ENCODE measurements at places on chromosomes 7 and 10.
A peak's percentile ranks its signal among the peaks of the same experiment; 100 is the strongest.

DNA sequence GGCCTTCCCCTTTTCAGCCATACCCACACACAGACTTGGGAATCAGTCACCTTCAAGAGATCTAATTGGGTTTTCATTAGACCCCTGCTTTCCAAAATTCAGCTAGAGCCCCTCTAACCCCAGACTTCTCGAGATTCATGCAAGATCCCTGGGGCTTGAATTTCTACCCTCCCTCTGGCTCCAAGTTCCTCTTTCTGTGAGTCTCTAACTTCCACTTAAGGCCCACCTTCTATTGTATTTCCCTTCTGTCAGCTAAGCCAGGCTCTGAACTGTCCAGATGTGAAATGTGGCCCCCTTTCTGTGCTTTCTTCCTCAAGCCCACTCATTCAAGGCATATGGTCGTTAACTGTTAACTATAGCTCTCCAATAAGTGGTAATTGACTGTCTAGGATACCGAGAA is 132.2 kb downstream of the ZNF365 start:
- DNase-seq: no peak

- no peak for DNase-seq
These were observed 219.7 kb upstream of the ADARB2 start for GRCh38 chr10:1957057-1957456.

GRCh38 chr10:100311298-100311697 is 18.7 kb downstream of the PKD2L1 start:
- no peak for DNase-seq

DNA sequence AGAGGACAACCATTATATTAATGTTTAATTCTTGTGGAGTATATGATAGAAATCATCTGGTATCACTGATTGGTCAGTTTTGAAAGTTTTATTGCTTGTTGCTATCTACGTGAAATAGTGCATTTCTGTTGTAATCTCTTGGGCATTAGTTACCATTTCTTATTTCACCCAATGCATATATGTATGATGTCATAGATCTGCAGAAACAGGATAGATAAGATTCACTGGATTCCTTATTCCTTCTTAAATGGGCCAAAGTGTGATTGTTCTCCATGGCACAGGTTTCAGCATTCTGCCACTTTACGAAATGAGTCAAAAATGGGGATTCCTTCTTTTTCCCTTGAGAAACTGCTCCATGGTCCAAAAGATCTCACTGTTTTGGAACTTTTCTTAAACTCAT is 56.6 kb downstream of the VTI1A start:
- DNase-seq: no peak

DNA sequence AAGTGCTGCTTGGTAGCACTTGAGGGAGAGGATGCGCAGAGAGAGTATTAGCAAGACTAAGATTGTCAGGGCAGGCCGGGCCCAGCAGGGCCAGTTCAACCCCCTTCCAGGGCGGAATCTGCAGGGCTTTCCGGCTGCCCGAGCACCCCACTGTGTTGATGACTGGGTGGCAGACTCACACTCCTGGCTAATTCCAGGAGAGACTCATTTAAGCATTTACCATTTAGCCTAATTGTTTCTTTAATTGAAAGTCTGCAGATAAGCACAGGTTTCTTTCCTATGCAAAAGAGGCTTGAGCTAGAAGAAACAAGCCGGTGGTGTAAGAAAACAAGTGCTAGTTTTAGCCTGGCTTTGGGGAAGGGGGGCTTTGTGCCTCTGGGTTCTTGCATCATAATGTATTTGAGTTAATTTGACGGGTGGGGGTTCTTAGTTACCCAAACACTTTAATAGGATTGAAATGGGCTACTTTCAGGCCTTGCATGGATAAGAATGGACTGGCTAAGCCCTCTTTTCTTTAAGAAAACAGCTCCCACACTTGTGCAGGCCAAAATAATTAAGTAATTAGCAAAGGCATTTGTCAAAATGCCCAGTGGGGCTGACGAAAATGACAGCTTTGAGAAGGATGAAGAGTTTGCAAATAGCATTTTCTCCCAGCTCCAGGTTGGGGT is 201.3 kb downstream of the MYOF start:
- DNase-seq: no peak

DNA sequence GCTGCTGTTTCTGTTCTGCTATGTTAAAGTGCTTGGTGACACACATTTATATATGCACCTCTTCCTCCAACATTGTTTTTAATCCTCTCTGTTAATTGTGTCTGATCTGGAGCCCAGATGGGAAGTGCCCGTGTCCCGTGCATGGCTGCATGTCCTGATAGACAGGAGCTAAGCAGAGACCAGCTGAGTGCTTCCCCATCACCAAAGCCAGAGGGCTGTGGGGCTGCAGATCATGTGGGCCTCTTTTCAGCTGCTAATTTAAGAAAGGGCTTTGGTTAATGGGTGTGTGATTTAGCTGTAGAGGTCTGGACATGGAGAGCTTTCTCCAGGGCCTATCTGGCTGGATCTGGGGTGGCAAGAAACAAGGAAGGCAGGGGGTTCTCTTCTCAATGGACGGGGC is 96.5 kb upstream of the NPS start:
- no peak for DNase-seq

- no peak for DNase-seq
These were observed 2.2 kb downstream of the PDCD4 start for GRCh38 chr10:110873951-110874350.

DNA sequence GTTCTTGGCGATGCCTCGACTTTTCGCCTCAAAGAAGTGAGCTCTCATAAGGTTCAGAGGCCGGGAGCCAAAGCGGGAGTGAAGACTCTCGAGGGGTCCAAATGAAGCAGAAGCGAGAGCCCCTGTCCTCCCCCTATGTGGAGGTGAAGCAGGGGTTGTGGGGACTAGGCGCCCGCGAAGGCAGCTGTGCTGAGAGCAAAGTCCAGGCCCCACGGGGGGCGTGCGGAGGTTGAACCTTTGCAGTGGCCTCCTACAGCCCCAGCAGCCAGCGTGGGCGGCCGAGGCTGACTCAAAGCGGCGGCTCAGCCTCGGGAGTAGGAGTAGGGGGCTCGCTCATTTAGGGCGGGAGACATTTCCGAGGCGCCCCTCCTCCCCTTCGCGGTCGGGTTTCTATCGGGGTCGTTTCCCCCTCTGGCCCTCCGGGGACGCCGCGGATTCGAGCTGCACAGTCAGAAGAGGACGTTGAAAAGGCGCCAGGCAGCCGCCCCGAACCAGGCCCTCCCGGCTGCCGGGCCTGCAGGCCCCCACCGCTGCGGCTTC is 553 bp upstream of the ADD3 start:
- DNase-seq: peak; percentile 45

GRCh38 chr10:74771054-74771453 is 55.3 kb upstream of the KAT6B start:
- no peak for DNase-seq

- no peak for DNase-seq
These were observed 56.5 kb upstream of the PAPSS2 start for GRCh38 chr10:87603196-87603595.

- no peak for DNase-seq
These were observed 99.4 kb downstream of the PARD3 start for GRCh38 chr10:34715511-34716187.

GRCh38 chr10:47060356-47060755 is 149.1 kb downstream of the PTPN20 start:
- no peak for DNase-seq

DNA sequence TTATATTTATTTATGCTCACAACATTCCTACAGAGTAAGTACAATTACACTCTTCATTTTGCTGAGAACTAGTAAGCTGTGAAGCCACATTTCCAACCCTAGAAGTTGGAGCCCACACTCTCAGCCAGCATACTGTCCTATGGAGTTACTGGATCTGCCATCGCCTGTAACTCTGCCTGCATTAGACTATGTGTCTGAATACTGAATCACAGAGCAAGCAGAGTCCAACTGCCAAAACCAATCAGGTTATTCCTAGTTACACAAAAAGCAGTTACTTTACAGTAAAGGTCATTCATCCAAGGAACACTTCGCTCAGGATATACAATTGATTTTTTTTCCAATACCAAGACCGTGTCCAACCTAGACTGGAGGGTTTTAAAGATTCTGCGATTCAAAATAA is 21.5 kb downstream of the CTAGE6 start:
- no peak for DNase-seq

DNA sequence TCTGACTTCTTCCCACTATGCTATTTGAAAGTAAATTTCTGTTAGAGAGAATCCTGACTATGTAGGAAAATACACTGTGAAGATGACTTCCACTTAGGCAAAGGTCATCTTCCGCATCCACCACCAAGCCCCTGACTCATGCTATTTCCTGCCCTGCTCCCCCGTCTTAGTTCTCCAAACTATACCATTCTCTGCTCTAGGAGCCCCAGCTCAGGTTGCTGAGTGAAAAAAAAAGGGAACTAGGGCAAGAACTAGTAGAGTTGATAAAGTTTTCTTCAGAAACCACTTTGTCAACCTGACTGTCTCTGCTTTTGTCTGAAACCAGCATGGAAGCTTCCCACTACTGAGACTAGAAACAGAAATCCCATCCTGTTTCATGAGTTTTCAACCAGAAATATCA is 96.9 kb downstream of the EVX1 start:
- no peak for DNase-seq

DNA sequence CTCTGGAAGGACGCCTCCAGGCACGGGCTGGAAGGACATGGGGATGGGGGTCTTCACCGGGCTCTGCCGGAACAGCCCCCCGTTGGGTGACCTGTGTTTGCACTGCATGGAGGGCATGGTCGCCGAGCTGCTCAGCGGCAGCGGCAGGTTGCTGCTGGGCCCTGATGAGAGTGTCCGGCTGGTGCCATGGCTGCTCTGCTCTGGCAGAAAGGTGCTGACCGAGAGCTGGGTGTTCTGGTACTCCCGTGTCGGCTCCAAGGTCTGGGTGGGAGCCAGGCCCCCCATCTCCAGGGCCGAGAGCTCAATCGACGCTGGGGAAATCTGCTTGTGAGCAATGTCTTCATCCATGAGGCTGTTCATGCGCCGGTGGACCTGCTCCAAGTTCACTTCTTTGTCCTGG is 764.3 kb downstream of the GRID1 start:
- DNase-seq: no peak

DNA sequence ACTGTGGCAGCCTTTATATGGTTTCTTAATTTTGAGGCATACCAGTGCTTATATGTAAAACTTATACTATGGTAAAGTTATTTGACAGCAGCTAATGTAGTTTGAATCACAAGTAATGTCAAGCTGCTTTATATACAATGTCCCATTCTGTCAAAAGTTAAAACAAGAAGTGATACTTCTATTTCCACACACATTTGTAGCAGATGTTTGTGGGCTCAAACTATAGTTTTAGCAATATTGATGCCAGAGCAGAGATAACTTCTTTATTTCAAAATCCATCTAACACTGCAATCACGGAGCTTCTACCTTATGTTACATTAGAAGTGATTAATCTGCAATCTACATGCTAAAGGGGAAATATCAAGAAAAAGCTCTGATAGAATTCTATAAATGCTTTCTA is 149.6 kb downstream of the ADK start:
- no peak for DNase-seq

GRCh38 chr10:53675177-53675576 is 902.6 kb upstream of the MBL2 start:
- no peak for DNase-seq

DNA sequence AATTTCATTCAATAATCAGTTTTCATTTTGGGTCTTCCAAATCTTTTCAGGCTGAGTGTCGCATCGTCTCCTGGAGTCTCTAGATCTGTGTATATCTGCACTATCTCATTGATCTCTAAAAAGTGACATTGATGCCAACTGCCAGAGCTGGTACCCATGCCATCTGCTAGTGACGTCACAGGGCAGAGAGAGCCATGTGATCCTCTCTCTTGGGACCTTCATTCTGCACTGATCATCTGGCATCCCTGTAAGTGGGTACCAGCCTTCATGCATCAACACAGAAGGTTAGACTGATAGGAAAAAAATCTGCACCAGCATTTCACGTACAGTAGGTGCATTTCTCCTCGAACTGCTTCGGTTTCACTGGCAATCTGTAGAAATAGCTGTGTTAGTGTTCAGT is at the start of gene NEUROD6:
Gene NEUROD6 (minus strand): TSS at position 124 of the 400 bp plus-strand sequence. CDS start 1,458 bp downstream, outside the sequence.
- no peak for DNase-seq

DNA sequence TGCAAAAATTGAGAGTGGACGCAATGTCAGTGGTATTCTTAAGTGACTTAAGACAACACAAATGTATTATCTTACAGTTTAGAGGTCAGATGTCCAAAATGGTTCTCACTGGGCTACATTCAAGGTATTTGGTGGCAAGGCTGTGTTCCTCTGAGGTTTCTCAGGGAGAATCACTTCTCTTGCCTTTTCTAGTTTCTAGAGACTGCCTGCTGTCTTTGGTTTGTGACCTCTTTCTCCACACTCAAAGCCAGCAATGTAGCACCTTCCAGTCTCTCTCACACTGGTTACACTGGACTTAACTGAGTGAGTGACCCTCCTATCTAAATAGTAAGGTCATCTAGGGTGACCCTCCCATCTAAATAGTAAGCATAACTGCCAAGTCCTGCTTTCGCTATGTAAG is 613.2 kb upstream of the COBL start:
- no peak for DNase-seq

DNA sequence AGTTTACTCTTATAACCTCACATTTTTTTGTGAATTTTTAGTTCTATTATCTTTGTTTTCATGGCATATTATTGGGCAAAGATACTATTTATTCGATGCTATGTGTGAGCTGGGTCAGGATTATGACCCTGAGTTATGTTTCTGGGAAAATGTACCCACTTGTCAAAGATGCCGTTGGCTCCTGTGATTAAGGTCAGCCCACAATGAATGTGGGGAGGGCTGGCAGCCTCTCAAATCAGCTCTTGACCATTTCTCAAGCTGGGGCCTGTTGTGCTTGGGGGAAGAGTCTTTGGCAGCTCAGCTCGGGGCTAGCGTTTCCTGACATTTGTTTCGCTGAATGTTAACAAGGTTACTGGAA is 97.5 kb downstream of the TCF7L2 start:
- DNase-seq: no peak

DNA sequence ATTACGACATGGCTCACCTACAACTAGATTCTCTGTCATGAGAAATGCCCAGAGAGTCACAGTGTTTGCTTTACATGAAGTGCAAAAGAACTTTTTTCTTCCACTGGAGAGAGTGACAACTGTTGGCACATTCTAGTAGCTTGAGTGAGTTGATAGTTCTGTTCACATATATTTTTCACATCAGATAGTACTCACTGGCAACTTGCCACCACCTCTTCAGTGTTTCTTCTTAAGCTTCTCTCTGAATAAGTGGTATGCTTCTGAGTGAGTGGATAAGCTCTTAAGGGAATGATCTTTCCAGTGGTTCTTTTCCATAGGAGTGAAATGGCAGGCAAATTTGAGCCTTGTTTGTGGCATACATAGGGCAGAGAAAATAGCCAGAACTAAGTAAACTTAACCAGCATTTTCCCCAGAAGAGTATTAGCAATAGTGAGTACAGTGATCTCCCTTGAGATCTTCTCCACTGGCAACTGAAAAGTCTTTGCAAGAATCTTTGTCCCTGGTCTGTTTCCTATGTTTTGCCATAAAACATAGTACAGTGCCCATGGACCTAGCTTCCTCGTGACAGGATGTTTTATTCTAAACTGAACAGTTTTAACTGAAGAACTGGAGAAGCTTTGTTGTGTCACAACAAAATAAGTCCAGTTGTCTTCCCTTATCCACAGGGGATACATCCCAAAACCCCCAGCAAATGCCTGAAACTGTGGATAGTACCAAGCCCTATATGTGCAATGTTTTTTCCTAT is 125.4 kb upstream of the CDK13 start:
- DNase-seq: no peak
